ENCODE measurements at places on chromosomes 6 and 20.

DNA sequence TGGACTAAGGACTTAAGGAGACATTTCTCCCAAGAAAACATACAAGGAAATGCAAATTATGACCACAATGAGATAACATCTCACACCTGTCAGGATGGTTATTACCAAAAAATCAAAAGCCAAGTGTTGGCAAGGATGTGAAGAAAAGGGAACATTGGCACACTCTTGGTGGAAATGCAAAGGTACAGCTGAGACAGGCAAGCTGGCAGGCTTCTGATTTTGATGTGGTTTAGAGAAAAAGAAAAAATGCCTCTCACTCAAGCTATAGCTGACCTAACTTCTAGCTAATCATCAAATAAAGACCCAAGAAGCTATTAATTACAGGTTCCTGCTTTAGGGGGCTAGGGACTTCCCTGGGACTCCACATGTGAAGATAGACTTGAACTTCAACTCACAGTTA is 139.8 kb downstream of the THEMIS start:
- no peak for DNase-seq

GRCh38 chr20:48129345-48129942 is 344.2 kb upstream of the SULF2 start:
- DNase-seq = no peak

DNA sequence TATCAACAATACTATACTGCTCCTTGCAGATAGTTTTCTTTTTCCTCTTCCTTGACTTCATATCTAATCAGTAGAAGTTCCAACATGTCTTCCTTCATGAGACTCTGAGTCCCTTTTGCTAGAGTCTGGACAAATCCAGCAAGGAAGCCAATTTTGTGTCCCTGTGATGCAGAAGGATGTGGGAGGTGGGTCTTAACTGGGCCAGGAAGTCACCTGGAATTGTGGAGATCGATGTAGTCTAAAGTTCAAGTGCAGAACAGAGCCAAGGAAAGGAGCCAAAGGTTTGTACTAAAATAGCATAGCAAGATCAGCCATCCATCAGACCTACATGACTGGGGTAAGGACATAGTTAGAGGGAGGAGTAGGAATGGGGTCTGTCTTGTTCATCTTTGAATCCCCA is 37.6 kb downstream of the SPTLC3 start:
- DNase-seq = no peak

GRCh38 chr6:164750128-164750527 is 559.3 kb downstream of the C6orf118 start:
- no peak for DNase-seq

GRCh38 chr6:42251500-42251899 is 33.8 kb upstream of the MRPS10 start:
- DNase-seq = no peak

All from SK-N-DZ (cell line).